ENCODE measurements at places on chromosomes 3 and 15.

GRCh38 chr3:103791786-103792515, 1357.1 kb downstream of the ZPLD1 start:
- DNase-seq = no peak

DNA sequence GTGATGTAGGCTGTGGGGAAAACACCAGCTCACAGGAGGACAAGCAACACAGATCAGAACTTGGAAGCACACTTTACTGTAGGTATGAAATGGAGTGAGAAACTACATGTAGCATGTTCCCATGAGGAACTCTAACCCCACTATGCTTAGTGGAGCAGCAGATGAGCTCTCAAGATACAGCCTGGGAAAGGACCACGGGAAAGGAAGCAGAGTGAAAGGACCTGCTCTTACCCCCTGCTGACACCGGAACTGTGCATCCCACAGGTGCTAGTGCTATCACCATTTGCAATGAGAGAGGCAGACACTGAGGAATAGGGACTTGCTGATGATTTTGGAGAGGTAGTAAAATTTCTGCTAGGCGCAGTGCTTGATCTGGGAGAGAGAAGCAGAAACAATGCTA, 28.6 kb downstream of the USP4 start:
- no peak for DNase-seq

GRCh38 chr15:59160880-59161593, 45.6 kb upstream of the LDHAL6B start:
- peak; percentile 13 for DNase-seq

GRCh38 chr15:85396554-85396953, 16.2 kb downstream of the AKAP13 start:
- DNase-seq = no peak

DNA sequence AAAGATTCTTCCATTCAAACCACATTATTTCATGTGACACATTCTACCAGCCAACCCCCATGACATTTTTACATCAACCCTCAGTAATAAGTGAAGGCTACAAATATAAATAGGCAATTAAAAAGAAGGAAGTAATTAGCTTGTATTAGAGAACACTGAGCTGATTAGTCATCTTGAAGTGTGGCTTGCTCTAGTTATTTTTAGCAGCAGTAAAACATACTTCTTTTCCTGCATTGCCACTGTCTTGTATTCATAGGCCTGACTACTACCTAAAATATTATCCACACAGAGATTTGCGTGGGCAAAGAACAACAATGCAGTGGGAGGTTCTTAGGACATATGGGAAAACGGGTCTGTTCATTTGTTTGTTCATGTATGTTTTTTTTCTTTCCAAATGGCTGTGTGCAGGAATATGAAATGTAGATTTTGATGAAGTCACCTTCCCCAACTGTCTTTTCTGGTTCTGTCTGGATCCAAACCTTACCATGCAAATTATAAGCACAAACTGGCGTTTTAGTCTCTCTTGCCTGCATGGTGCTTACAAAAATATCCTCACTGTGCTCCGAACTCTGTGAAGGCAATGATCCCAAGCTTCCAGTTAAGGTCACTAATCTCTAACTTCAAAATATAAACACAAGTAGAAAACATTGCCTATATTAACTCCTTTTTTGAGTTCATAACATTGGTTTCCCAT, 31.5 kb upstream of the TM4SF4 start:
- no peak for DNase-seq

GRCh38 chr15:62821384-62822131, 221.0 kb upstream of the TPM1 start:
- no peak for DNase-seq

DNA sequence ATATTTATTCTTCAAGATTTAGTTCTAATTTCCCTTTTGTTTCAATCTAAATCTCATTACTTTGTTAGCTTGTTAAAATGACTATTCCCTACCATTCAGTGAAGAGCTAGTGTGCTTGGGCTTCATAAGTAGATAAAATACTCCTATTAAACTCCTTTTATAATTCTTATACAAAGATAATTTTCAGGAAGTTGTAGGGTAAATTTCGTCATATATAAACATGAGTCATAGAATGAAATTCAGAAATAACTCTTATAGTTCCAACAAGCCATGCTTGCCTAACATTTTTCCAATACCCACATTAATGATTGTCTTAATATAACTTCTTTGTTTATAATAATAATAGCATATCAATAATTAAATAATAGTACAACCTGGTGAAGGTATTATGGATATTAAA, 407.3 kb downstream of the NAALADL2 start:
- no peak for DNase-seq

- DNase-seq = no peak
Measured at GRCh38 chr3:4795905-4796304, 183.3 kb upstream of the BHLHE40 start.

- DNase-seq = no peak
Measured at GRCh38 chr3:196517919-196518318, 2.8 kb upstream of the SMCO1 start.

- DNase-seq = no peak
Measured at GRCh38 chr3:25532431-25533162, 104.5 kb downstream of the RARB start.

DNA sequence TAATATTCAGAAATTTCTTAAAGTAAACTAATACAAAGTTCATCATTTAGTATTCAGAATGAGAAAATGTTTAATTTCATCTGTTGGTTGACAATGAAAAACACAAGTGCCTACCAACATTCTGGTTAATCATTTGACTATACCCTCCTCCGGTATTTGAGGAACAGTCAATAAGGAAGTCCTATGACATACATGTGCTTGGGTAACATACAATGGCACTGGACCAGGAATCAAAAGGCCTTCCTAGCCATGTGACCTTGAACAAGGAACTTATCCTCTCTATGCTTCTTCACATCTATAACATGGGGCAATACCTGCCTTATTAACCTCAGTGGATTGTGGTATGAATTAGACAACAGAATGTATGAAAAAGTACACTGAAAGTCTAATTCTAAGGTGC, 65.8 kb downstream of the ZNF280D start:
- no peak for DNase-seq
